Esophagus squamous epithelium (tissue), 5 donors: ENCODE measurements at places on chromosomes 5 and 9.

GRCh38 chr5:1797103-1797800 lies 2.4 kb downstream of the MRPL36 start:
- no peak for DNase-seq

GRCh38 chr9:133437753-133438531 lies 15.8 kb downstream of the ADAMTS13 start:
- no peak for DNase-seq

DNA sequence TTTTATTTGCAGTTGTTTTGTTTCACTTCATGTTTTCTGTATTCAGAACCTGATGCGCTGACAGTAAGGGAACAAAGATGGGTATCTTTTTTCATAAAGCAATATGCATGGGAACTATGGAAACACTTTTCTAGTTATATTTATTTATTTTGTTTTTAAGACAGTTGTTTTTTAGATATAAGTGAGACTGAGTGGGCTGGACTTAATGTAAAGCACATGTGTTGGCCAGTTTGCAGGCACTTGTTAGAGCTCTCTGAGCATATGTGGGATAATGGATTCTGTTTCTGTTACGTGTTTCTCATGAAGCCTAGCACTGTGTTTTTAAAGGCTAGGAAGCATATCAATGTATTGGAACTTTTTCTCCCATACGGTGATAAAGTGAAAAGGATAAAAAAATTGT lies 164.1 kb downstream of the PRR16 start:
- DNase-seq, result no peak

GRCh38 chr5:122031836-122032235 lies 46.2 kb downstream of the LOX start:
- DNase-seq, result no peak

DNA sequence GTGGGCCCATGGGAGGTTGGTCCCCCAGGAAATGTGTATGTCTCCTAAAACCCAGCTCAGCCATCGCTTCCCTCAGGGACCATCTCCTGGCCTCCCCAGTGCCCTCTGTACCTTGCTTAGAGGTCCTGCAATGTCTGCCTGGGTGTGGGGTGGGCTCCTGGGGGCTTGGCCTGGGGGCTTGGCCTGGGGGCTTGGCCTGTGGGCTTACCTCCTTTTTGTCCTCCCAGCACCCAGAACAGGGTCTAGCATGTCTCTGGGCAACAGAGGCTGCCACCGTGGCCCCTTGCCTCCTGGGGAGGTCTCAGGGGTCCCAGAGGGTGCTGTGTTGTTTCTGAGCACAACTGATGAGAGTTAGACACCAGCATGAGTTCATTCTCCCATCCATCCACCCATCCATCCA lies 10.7 kb upstream of the VAV2 start:
- no peak for DNase-seq

- DNase-seq, result no peak
Measured at GRCh38 chr5:91727463-91727862, 344.3 kb upstream of the ARRDC3 start.

DNA sequence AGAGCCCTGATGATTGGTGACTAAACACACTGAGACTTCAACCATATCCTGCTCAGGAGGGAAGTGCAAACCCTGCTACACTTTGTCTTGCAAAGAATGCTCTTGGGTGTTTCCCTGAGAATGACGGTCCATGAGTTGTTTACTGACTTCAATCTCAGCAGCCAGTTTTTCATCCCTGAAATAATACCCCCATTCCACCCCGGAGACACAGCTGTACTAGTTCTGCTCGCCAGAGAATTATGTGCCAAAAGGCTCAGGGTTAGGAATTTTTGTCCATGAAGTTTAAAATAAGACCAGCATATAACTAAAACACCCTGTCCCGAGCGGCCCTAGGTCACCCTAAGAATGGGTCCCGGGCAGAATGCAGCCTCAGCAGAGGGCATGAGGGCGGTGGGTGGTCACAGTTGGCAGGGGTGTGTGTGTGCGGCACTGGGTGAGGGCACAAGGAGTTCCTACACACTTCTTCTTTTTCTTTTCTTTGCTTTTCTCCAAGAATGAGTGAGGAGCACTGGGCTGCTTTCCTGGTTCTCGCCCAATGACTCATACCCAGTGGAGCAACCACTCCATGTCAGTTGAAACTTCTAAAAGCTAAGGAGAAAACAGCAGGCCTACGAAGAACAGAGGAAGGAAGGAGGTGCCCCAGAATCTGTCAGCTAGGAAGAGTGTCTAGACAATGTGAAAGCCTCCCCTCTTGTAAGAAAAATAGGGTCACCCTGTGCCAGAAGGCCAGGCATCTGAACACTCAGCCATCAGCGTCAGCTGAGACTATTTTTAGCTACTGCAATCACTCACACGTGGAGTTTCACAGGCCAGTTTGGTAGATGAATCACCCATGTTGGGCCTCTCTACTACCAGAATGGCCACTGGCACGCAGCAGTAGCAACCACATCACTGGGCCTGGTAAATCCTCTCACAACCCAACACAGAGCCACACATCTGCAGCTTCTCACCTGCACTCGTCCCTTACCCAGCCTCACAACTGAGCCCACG lies 105.9 kb downstream of the DPYSL3 start:
- DNase-seq, result no peak

DNA sequence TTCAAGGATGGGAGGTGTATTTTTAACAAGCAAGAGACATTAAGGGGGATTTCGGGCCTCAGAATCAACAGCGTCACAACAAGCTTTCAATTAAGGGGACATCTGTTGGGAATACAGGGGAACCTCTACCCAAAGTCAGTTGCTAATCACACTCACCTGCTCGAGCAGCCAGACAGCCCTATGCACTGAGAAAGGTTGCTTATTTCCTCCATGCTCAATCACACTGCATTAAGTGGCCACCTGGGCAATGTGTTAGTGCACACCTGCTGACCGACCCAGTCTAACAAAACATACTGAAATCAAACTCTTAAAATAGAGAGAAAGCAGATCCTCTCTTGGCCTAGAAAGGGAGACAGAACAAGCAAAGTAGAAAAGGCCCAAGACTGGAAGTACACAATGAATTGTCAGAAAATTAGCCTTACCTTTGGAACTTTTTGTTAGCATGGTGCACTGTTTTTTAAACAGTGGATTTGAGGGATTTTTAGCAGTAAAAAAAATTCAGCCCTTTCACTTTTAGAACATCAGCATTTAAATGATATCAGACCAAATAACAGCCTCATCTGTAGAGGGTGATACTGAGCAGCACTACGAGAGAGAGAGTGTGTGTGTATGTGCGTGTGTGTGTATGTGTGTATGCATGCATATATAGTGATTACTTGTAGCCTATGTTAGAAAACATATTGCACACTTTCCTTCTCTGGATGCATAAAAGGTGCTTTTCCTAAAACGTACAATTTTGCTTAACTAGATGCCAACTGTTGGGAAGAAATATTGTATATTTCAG lies 1118.6 kb upstream of the DMAC1 start:
- no peak for DNase-seq

DNA sequence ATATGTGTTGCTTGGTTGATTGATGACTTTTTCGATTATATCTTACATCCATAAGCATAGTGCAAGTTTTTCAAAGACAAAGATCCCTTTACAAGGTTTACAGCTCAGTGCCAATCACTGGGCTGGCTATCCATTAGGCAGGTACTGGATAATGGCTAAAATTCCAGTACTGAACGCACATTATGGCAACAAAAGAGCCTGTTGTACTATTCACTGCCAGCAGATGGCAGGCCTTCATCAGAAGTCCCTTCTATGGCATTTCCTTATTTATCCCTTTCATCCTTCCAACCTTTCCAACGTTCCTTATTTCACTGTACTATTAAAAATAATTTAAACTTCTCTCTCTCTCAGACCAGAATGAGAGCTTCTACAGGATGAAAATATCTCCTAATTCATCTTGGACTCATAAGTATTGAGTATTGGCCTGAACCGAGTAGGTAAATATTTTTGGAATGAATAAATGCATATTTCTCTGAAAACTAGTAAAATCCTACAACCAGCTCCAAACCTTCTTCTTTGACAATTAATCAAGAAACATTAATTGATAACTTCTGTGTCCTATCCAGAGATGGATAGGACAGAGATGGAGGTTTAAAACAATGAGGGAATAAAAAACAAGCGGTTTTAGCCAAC lies 6.7 kb upstream of the WNT8A start:
- no peak for DNase-seq
